ENCODE measurements at places on chromosomes 11 and 22. TPM values are rescaled to one million over a fixed set of nuclear protein-coding genes. Genes with fewer than 3 reads are reported as not detected.
A peak's percentile ranks its signal among the peaks of the same experiment; 100 is the strongest.

AMBRA1 gene
- 14.9 TPM for total RNA-seq

CYP2D6 gene
- 113 TPM for total RNA-seq

FLRT1 gene
- total RNA-seq, result not detected

DNAJB7 gene
- total RNA-seq, result not detected

DNA sequence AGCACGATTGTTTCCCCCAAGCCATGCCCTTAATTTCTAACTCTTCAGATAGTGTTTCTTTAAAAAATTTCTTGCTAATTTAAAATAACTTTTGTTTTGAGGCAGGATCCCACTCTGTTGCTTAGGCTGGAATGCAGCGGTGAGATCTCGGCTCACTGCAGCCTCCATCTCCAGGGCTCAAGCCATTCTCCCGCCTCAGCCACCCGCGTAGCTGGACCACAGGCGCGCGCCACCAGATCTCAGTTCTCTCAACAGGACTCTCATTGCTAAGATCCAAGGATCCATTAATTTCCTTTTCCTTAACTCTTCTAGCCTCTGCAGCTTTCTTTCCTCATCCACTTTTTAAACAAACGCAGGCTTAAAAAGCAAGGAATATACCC is 327 bp upstream of the MED17 start:
- H3K27ac ChIP-seq, result peak overlapping the region; percentile 88
- no peaks in the 10 kb centered on the region for H3K27me3 ChIP-seq
- H3K36me3 ChIP-seq, result no peaks in the 10 kb centered on the region
- H3K4me3 ChIP-seq, result peak overlapping the region; percentile 82
- H3K4me1 ChIP-seq, result no peaks in the 10 kb centered on the region

DNA sequence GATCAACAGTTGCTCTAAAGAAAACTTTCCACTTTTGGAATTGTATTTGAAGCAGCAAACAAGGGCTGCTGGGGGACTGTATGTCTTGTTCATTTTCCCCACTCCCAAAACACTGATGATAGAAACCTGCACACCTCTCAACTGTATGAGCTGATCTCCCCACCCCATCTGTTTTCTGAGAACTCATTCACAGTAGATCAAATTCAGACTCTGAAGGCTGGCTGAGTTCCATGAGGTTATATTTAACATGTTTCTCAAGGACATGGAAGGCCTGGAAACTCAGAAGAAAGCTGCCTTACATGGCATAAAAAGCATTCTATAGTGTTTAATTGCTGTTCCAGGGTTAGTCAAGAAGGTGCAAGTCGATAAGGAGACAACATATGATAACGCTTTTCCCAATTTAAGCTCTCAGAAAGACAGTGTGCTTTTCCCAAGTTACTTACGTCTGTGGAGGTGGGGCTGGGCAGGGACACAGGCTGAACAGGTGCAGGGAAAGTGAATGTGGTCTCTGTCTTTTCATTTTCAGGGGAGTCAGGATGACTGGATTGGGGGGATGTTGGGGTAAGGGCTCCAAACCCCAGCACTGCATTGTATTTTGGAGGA is 23.0 kb downstream of the LARGE2 start:
- peaks cover 11% of the 10 kb centered on the region for H3K36me3 ChIP-seq
- no peak overlapping the region for H3K4me3 ChIP-seq
- H3K27ac ChIP-seq, result no peak overlapping the region
- DNase-seq, result no peak
- no peaks in the 10 kb centered on the region for H3K27me3 ChIP-seq

DNA sequence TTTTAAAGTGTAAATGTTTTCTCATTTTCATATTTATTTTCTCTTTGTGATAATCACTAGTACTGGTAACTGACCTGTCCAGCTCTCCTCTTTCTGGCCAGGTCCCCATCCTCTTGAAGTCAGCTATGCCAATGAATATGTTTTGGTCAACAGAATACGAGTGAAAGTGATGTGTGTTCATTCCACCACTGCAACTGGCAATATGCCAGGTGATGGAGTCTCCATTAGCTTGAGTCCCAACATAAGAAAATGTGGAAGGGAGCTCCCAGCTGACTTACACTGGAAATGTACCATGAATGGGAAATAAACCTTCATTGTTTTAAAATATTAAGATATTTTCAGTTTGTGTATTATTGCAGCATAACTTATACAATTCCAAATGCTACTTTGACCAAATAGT is 75.8 kb downstream of the CCDC34 start:
- H3K4me1 ChIP-seq, result no peaks in the 10 kb centered on the region
- no peaks in the 10 kb centered on the region for H3K36me3 ChIP-seq
- no peak overlapping the region for H3K27ac ChIP-seq

DNA sequence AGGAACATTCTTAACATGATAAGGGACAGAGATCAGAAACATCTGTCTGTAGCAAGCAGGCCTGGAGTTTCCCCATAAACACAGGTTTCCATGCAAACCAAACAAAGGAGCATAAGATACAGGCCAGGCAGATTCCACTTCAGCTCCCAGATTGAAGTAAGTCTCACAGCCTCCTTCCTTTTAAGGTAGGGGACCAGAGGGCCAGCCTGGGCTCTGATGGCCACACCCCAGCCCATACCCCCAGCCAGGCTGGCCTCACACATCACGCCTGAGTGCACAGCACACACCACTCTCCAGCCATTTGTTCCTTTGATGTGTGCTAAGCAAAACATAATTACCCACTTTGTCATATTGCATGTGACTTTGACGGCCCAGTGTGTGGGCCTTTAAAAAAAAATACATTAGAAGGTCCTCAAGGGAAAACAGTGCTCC is 518.7 kb downstream of the NTM start:
- no peaks in the 10 kb centered on the region for H3K4me1 ChIP-seq
- no peaks in the 10 kb centered on the region for H3K27me3 ChIP-seq
- H3K27ac ChIP-seq, result no peak overlapping the region
- DNase-seq, result no peak

- no peaks in the 10 kb centered on the region for H3K4me1 ChIP-seq
- peak; percentile 17 for DNase-seq
- H3K27ac ChIP-seq, result no peak overlapping the region
- H3K27me3 ChIP-seq, result no peaks in the 10 kb centered on the region
- H3K36me3 ChIP-seq, result no peaks in the 10 kb centered on the region
These were observed 215.8 kb downstream of the CTTN start for GRCh38 chr11:70614034-70614681.

DNA sequence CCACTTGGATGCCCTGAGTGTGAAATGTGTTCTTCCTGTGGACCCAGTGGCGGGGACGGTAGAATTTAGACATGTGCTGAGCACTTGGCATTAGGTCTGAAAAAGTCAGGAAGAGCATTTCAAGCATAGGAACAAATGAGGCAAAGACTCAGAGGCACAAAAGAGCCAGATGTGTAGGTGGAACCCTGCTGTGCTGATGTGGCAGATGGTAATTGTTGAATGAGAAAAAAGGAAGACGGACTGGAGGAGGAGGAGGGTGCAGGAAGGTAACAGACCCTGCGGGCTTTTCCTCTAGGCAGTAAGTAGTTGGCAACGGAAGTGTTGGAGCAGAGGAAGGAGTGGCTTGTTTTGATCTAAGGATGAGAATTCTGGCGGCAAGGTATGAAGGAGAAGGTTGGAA is 985.8 kb downstream of the TBC1D22A start:
- H3K27me3 ChIP-seq, result peaks cover 5% of the 10 kb centered on the region
- no peaks in the 10 kb centered on the region for H3K36me3 ChIP-seq
- H3K4me3 ChIP-seq, result no peak overlapping the region
- no peak overlapping the region for H3K27ac ChIP-seq
- no peak for DNase-seq
- no peaks in the 10 kb centered on the region for H3K4me1 ChIP-seq

DNA sequence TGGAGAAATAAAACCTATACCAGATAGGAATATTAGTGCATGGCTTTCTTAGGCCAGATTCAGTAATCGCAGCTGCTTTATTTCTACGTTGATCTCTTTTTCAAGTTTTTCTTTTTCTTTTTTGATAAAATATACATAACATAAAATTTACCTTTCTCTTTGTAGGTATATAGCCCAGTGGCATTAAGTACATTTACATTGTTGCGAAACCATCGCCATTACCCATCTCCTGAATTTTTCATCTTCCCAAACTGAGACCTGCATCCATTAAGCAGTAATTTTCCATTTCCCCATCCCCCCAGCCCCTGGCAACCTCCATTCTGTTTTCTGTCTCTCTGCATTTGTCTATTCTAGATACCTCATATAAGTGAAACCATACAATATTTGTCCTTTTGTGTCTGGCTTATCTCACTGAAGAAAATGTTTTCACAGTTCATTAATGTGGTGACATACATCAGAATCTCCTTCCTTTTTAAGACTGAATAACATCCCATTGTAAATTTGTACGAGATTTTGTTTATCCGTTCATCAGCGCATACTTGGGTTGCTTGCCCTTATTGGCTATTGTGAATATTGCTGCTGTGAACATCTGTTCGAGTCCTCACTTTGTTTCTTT is 41.4 kb downstream of the PANX1 start:
- H3K27me3 ChIP-seq, result no peaks in the 10 kb centered on the region
- H3K4me3 ChIP-seq, result no peak overlapping the region
- H3K36me3 ChIP-seq, result no peaks in the 10 kb centered on the region
- H3K4me1 ChIP-seq, result no peaks in the 10 kb centered on the region

- peak; percentile 93 for DNase-seq
These were observed 16.7 kb downstream of the STARD10 start for GRCh38 chr11:72776844-72777754.

GRCh38 chr11:61482513-61482912 is 26.0 kb upstream of the LRRC10B start:
- H3K4me3 ChIP-seq, result no peak overlapping the region
- no peak overlapping the region for H3K27ac ChIP-seq
- H3K4me1 ChIP-seq, result no peaks in the 10 kb centered on the region
- no peaks in the 10 kb centered on the region for H3K27me3 ChIP-seq
- no peaks in the 10 kb centered on the region for H3K36me3 ChIP-seq
- DNase-seq, result peak; percentile 36

GRCh38 chr11:112294688-112295340 is 34.2 kb upstream of the PLET1 start:
- H3K4me3 ChIP-seq, result no peak overlapping the region
- DNase-seq, result no peak
- H3K36me3 ChIP-seq, result no peaks in the 10 kb centered on the region
- H3K27me3 ChIP-seq, result no peaks in the 10 kb centered on the region
- H3K4me1 ChIP-seq, result peaks cover 4% of the 10 kb centered on the region

DNA sequence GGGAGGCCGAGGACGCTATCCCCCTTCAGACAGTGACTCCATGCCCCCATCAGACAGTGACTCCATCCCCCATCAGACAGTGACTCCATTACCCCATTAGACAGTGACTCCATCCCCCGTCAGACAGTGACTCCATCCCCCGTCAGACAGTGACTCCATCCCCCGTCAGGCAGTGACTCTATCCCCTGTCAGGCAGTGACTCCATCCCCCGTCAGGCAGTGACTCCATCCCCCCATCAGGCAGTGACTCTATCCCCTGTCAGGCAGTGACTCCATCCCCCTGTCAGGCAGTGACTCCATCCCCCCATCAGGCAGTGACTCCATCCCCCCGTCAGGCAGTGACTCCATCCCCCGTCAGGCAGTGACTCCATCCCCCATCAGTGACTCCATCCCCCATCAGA is 9.1 kb upstream of the TTLL8 start:
- no peaks in the 10 kb centered on the region for H3K36me3 ChIP-seq
- no peak overlapping the region for H3K27ac ChIP-seq
- no peak overlapping the region for H3K4me3 ChIP-seq
- no peaks in the 10 kb centered on the region for H3K4me1 ChIP-seq

DNA sequence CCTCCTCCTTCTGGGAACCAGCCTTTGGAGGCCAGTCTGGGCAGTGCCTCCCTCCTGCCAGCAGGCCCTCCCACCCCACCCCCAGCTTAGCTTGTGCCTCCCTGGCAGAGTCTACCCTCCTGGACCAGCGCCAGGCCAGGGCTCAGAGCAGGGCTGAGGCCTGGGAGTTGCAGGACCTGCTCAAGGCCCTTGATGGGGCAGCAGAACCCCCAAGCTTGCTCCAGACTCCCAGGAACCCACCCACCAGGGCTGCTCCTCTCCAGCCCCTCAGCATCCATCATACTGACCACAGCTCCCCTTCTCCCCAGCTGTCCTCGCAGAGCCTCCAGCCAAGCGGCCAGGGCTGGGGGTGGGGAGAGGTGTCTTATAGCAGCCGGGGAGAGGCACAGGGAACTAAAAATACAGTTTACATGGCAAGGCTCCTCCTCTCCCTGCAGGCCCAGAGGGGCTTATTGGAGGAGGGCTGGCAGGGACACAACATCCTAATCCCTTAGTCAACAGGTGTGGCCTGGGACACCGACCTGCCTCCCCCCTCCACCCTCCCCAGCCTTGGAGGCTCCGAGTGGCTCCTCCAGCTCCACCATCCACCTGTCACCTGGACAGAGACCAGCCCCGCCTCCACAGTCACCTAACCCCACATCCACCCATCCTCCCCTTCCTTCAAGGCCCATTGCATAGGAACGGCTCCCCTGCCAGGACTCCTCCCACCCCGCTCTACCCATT is 5.2 kb upstream of the MB start:
- no peaks in the 10 kb centered on the region for H3K4me1 ChIP-seq
- no peaks in the 10 kb centered on the region for H3K36me3 ChIP-seq
- H3K27ac ChIP-seq, result no peak overlapping the region
- no peak overlapping the region for H3K4me3 ChIP-seq
- no peaks in the 10 kb centered on the region for H3K27me3 ChIP-seq

- no peaks in the 10 kb centered on the region for H3K4me1 ChIP-seq
- no peak overlapping the region for H3K27ac ChIP-seq
- H3K4me3 ChIP-seq, result no peak overlapping the region
- no peaks in the 10 kb centered on the region for H3K27me3 ChIP-seq
- no peak for DNase-seq
These were observed 9.8 kb upstream of the FAM111B start for GRCh38 chr11:59097113-59097708.

DNA sequence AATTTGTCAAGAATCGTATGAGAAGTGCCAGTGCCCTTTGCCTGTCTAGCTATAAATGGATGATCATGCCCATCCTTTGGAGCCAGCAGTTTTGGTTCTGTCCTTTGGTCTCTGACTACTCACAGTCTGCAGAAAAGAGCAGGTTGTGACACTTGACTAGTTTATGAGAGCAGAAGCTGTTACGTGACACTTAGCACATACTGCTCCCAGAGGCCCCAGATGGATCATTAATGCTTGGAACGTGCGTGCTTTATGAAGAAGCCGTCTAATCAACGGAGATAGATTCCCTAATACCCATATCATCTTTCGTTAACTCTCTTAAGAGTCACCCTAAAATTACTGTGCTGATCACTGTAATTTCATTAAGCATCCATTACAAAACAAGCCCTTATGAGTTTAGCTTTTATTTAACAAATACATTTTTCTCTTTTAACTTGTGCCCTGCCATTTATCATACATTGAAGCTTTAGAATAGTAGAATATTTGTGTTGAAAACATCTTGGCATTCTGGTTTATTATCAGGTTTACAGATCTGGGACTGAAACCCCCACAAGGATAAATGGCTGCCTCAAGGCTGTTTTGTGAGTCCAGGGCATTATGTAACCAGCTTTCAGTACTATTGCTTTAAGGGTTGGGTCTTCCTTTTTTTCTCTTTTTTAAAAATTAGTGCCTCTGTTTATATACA is 47.0 kb upstream of the ADORA2A start:
- no peak overlapping the region for H3K27ac ChIP-seq
- H3K27me3 ChIP-seq, result no peaks in the 10 kb centered on the region
- no peak overlapping the region for H3K4me3 ChIP-seq
- no peak for DNase-seq

DNA sequence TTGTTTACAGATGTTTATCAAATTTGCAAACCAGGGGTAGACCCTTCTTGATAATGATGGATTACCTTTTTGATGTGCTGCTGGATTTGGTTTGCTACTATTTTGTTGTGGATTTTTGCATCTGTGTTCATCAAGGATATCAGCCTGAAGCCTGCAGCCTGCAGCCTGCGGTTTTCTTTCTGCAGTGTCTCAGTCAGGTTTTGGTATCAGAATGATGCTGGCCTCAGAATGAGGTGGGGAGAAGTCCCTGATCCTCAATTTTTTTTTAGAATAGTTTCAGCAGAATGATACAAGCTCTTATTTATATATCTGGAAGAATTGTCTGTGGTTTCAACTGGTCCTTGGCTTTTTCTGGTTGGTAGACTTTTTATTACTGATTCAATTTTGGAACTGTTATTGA is 19.7 kb upstream of the RAB38 start:
- no peaks in the 10 kb centered on the region for H3K27me3 ChIP-seq
- no peak overlapping the region for H3K4me3 ChIP-seq
- no peak for DNase-seq
- no peaks in the 10 kb centered on the region for H3K36me3 ChIP-seq

All from right lobe of liver (tissue), 6 donors.